Stimulated activated naive B cell treated with anti-CD40 and anti-IgM and Interleukin-4, amounts not matched to agents 10 μg/mL and 1 μg/mL and 100 μg/mL, for 72 hours (primary cell): ENCODE measurements at places on chromosomes 3 and 15.

GRCh38 chr3:50271314-50271936 lies 2.5 kb downstream of the SEMA3B start:
- DNase-seq, result no peak

- DNase-seq, result no peak
Measured at GRCh38 chr3:106261396-106261795, 392.6 kb upstream of the CBLB start.

GRCh38 chr15:59199626-59200465 lies 6.8 kb upstream of the LDHAL6B start:
- no peak for DNase-seq

- DNase-seq, result no peak
Measured at GRCh38 chr3:3015185-3016089, 94.7 kb downstream of the IL5RA start.

DNA sequence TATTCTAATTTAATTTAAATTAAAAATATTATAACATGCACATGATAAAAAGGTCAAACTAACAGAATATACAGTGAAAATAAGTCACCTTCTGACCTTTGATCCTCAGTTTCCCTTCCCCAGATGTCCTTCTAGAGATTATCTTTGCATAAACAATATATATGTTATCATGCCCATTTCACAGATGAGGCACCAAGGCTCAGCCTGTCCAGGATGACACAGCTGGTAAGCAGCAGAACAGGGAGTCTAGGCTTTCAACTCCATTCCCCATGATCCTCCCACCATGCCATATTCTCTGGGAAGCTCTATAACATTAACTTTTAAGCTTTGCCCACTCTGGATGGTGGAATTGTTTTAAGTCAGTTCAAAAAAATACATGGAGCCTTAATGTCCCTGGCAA lies 1.4 kb downstream of the SLC24A1 start:
- no peak for DNase-seq

- DNase-seq, result no peak
Measured at GRCh38 chr15:32739522-32740063, 21.8 kb downstream of the GREM1 start.

- no peak for DNase-seq
Measured at GRCh38 chr3:116390318-116390717, 55.0 kb downstream of the LSAMP start.

- DNase-seq, result no peak
Measured at GRCh38 chr3:41002104-41002503, 197.2 kb upstream of the CTNNB1 start.

DNA sequence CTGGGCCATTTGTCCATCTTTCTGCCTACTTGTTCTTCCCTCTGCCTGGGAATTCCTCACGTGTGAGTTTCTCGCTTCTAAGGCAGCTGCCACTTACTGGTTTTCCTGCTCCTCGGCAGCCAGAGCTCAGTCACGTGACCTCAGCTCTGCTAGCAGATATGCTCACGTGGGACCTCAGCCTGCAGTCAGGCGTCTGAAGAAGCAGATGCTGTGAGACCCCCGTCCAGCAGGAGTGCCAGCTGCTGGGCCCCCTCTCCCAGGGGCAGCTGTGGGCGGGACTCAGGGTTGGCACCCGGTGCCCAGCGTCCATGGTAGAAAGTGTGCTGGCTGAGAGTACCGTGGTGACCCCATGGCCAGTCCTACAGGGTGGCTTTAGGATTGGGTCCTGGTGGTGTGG lies 161.3 kb upstream of the TLE3 start:
- no peak for DNase-seq

DNA sequence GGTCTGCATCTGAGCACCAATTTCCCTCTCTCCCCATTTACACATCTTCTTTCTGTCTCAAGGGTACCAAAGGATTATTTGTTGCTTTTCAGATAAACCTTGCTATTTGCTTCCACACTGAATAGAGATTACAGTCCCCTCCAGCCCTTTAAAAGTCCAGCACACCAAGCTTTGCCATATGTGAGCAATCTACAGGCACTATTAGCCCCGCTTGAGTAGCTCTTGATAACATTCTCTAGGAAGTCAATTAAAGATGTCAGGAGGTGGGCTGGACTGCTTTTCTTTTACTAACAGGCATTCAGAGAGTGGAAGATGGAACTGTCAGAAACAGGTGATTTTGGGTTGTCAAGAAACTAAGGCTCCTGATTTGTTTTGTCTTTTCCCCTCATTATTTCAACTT lies 417.0 kb downstream of the ROBO2 start:
- no peak for DNase-seq

DNA sequence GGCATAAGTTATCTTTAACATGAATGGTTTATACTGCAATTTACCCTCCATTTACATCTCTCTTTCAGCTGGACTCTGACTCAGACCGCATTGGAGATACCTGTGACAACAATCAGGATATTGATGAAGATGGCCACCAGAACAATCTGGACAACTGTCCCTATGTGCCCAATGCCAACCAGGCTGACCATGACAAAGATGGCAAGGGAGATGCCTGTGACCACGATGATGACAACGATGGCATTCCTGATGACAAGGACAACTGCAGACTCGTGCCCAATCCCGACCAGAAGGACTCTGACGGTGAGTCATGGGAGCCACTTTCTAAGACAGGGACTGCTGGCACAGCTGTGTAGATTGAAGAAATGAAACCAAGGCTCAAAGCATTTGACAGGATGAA lies 11.6 kb downstream of the THBS1 start:
- DNase-seq, result no peak

- DNase-seq, result no peak
Measured at GRCh38 chr3:117743993-117744392, 1034.4 kb downstream of the TUSC7 start.

DNA sequence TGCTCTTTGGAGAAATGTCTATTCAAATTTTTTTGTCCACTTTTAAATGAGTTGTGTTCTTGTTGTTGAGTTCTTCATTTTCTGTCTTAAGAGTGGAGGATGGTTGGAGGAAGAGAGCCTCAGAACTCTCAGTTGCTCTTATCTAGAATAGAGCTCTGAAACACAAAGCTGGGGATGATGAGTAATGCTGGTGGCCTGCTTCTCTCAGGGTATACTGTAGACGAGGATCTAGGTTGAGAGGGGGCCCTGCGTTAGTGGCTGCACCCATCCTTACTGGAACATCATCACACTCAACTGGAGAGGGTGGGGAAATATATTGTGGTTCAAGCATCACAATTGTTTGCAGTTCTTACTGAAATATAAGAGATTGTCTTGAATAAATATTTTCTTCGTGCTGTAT lies 1.8 kb downstream of the SPTSSB start:
- no peak for DNase-seq

DNA sequence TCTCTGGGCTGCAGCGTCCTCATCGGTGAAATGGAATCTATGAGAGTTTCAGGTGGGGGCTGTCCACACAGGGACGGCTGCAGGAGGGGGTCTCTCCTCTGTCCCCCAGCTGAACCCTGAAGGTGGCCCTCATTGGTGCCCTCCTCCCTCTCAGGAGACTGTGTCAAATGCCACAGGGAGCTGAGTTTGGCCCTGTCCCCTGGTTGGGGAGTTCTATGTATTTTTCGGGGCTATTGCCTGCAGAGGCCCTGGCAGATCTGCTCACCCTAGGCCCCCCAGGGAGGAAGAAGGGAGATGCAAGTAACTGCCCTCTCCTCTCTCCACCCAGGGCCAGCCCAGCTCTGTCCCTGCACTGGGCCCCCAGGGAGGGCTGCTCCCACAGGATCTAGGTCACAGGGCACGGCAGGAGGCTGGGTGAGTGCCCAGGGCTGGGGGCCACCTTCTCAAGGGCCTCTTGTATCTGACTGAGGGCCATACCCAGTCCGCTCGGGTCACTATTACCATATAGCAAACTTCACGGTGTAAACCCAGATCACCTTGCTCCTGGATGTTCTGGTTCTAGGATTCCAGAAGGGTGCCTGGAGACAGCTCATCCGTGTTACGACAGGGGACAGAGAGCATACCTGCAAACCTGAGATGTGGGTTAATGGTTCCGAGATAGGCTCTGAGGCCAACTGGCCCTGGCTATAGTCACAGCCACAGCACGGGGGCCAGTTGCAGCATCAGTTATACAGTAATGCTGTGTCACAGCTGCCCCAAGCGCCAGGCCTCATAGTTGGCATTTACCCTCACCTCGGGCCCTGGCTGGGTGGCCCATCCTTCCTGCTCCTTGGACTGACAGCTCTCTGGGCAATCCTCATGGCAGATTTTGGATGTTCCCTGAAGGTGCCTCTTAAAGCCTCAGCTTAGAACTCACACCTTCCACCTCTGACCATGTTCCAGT lies 102.4 kb upstream of the PRR23E start:
- DNase-seq, result no peak

- DNase-seq, result no peak
Measured at GRCh38 chr3:44105571-44105970, 136.1 kb upstream of the TOPAZ1 start.

DNA sequence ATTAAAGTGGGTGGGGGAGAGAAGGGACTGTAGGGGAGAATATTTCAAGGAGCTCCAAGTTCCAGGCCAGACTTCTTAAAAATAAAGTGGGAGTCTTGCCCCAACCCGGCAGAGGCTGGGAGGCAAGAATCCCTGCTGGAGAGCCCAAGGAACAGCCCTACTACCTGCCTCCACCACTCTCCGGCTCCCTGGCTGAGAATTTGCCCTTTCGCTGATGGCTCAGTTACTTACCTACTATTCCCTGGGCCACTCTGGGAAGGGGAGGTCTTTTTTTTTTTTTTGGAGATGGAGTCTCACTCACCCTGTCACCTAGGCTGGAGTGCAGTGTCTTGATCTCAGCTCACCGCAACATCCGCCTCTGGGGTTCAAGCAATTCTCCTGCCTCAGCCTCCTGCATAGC lies 15.5 kb downstream of the MYL3 start:
- no peak for DNase-seq

- DNase-seq, result no peak
Measured at GRCh38 chr3:24197809-24198208, 252.7 kb downstream of the NR1D2 start.

DNA sequence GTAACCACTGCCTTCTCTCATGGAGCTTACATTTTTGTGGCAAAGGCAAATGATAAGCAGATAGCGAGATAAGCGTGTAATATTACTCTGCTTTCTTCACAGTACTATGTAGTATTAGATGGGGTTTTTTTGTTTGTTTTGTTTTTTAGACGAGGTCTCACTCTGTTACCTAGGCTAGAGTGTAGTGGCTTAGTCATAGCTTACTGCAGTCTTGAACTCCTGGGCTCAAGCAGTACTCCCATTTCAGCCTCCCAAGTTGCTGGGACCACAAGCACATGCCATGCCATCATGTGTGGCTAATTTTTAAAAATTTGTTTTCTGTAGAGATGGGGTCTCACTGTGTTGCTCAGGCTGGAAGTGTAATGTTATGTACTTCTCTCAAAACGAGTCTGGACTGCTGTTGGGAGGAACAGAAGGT lies 22.9 kb downstream of the MBNL1 start:
- DNase-seq, result no peak

DNA sequence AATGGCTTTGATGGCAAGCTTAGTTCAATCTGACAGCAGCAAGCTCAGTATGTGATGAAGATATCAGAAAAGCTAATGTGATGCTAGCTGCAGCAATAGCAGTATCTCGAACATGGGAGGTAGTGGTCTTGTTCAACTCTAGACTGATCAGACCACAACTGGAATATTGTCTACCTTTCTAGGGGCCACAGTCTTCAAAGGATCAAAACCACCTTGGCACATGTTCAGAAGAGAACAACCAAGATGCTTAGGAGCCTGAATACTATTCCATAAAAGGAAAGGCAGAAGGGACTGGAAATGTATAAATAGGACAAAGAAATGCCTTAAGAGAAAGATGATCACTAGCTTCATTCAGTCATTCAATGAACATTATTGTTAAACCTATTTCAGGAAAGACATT lies 2.3 kb downstream of the C3orf70 start:
- no peak for DNase-seq

- DNase-seq, result no peak
Measured at GRCh38 chr3:108410531-108410984, 99.8 kb downstream of the MYH15 start.

DNA sequence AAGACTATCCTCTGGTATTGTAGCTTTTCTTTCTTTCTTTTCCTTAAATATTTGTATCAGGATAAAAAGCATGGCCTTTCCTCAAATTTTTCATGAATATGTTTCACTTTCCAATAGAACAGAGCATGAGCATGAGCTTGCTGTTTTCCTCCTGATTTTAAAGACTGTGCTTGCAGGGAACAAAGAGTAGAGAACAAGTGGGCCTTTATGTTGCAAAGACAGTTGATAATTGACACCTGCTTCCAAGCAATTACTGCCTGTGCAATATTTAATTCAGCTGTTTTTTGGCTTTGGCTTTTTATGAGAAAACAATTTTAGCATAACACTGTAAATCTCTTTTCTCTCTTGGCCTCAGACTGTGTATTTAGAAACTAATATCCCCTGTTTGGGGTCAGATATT lies 263.6 kb upstream of the AZI2 start:
- no peak for DNase-seq

- DNase-seq, result no peak
Measured at GRCh38 chr3:69869643-69870042, 129.9 kb upstream of the SAMMSON start.

DNA sequence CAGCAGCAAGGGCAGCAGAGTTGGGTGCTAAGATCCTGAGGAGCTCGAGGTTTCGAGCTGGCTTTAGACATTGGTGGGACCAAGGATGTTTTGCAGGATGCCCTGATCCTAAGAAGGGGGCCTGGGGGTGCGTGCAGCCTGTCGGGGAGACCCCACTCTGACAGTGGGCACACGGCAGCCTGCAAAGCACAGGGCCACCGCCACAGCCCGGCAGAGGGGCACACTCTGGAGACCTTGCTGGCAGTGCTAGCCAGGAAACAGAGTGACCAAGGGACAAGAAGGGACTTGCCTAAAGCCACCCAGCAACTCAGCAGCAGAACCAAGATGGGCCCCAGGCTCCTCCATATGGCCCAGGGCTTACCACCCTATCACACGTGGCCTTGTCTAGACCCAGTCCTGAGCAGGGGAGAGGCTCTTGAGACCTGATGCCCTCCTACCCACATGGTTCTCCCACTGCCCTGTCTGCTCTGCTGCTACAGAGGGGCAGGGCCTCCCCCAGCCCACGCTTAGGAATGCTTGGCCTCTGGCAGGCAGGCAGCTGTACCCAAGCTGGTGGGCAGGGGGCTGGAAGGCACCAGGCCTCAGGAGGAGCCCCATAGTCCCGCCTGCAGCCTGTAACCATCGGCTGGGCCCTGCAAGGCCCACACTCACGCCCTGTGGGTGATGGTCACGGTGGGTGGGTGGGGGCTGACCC lies 18.8 kb downstream of the SEC61A1 start:
- DNase-seq, result no peak

DNA sequence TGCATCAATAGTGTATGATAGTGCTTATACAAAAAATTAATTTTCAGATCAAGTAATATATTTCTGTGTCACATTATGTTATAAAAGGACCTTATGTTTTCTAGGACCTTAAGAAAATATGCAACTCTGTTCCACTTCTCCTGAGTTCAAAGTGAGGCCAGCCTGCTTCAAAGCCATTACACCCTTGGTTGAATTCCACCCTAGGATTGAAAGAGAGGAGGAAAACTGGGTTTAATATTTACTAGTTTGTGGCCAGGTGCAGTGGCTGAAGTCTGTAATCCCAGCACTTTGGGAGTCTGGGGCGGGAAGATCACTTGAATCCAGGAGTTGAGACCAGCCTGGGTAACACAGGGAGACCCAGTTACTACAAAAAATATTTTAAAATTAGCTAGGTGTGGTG lies 32.9 kb upstream of the NR1I2 start:
- no peak for DNase-seq

GRCh38 chr3:5019411-5020241 lies 40.4 kb downstream of the BHLHE40 start:
- no peak for DNase-seq
